Cerebellar nuclear complex (tissue), 1 donor: ENCODE measurements at places on chromosomes 11 and 22.

GRCh38 chr11:63490551-63491239 is at the start of gene PLAAT5:
Gene PLAAT5, minus strand, starts transcription at chr11:63491167. Its CDS starts 133 bp downstream, at chr11:63491034.
- DNase-seq, result no peak

- no peak for DNase-seq
These were observed 90.3 kb downstream of the ZBTB16 start for GRCh38 chr11:114149689-114150407.

DNA sequence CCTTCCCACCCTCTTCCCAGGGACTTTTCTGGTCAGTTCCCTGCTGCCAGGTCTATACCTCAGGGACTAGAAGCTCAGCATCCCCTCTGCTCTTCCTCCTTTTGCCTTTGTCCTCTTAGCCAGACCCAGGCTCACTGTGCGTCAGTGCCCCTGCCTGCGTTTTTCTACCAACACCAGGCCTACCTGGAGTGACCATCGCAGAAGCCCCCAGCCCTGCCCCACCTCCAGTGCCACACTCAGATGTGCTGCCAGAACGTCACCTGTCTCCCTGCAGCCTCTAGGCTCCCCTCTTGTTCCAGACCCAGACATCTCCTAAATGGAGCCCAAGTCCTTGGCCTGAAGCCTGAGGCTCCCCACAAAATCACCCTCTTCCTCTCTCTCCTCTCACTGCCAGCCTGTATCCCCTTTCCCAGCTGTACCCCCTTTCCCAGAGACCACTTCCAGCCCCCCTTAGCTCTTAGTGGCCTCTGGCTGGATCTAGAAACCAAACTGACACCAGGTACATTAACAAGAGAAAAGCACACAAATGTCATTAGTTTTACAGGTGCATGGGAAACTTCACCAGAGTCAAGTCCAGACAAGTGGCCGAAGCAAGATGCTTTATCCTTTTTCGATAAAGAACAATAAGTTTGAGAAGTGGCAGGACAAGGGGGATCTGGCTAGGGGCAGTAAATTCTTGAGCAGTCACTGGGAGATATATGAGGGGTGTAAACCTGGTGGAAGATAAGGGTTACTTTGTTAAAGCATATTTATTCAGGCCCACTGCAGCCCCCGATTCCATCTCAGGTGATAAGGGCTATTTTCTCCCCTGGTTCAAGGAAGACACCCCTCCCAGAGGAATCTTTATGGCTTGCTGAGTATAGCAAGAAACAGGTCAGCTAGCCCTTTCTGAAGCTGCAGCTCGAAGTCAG is 61.5 kb downstream of the BCR start:
- no peak for DNase-seq

- no peak for DNase-seq
These were observed 10.3 kb downstream of the PARVG start for GRCh38 chr22:44191036-44191454.

- DNase-seq, result no peak
These were observed 24.4 kb upstream of the MGAT3 start for GRCh38 chr22:39432361-39432811.

- no peak for DNase-seq
These were observed 19.1 kb upstream of the XBP1 start for GRCh38 chr22:28819253-28820096.

DNA sequence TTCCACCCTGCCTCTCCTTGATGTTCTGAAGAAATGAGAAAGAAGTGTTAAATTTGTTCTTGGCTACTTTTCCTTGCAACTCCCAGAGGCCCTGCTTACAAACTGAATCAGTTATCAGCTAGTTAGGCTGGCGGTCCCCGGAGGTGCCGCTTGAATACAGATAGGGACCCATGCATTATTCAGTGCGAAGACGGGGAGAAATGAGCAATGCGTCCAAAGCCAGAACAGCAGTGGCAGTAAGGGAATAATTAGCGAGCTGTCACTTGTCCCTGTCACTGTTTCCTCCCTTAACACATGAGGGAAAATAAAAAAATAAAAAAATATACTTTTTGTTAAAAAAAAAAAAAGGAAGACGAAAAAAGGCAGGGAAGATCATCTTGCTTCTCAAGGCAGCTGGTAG is 528.1 kb downstream of the MN1 start:
- no peak for DNase-seq

DNA sequence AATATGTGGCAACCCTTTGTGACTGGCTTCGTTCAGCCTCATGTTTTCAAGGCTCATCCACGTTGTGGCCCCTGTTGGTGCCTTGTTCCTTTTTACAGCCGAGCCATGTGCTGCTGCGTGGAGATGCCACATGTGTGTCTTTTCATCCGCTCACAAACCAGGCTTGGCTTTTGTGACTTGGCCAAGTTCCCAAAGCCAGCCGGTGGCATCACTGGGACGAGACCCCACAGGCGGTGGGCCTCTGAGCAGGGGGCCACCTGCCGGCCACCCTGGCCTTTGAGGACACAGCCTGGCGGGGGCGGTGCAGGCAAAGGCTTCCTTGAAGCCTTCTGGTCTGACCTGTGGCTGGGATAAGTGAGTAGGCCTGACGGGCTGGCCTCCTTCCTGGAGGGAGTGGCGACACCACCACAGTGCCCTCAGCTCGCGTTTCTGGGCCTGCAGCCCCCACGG is 10.5 kb downstream of the GRK2 start:
- DNase-seq, result no peak

DNA sequence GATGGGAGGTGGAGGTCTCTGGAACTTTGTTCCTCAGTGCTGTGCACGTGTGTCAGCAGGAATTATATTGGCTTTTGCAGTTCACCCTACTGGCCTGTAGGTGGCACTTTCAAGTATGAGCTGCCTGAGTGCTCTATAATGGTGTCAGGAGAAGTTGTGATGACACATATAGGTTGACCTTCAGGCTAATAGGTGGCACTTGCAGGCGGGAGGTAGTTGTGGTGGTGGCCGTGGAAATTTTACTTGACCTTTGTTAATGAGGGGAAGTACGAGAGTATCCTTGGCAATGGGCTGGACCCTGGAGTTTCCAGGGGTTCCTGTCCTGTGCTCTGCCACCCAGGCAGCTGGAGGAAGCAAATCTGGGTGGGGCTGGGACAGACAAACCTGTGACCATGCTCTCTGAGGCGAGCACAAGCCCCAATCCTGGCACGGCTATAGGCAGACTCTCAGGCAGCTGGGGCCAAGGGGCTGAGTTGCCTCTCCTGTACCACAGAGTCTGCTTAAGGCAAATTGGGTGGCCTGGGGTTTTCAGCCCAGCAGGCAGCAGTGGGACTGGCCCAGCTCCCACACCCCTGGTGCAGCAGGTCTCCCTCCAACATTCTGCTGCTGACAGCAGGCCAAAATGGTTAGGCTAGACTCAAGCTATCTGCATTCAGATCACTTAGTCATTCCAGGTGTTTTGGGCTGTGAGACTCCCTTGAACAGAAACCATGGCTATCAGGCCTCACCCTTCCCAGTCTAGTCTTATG is 147.5 kb upstream of the CTSC start:
- DNase-seq, result no peak

DNA sequence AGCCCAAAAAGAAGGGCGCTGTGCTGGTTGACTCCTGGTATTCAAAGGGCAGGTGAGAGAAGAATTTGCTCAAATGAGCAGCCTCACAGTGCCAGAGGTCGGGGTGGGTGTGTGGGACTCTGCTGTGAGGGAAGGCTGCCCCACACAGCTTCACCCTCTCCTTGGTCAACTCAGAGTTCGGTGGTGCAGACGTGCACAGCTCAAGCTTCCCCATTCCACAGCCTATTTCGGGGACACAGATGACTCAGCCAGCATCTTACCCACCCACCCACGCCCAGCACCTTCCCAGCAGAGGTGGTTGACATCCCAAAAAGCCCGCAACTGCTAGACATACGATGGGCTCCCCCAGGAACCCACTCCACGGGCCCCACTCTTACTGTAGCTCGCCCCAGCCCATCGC is 46.5 kb upstream of the CCND1 start:
- no peak for DNase-seq

GRCh38 chr11:64803158-64803845 is at the start of gene MAP4K2:
Gene MAP4K2, minus strand, starts transcription at chr11:64803214. Its CDS starts 65 bp downstream, at chr11:64803149.
- no peak for DNase-seq

DNA sequence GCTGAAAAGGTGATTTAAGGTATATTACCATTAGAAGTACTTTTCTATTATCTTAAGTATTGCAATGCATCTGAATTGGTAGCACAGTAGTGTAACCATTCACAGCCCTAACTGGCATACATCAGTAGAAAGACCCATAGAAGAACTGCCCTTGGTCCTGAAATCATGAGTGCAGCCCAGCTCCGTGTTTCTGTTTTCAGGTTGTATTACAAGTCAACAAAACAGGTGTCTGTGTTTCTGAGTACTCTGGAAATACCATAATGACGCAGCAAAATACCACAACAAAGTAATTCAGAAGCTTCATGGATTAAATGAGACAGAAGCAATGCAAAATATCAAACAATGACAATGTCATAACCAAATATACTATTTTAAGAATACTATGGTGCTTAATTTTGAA is 226.3 kb downstream of the OPCML start:
- DNase-seq, result no peak

- no peak for DNase-seq
These were observed 1115.6 kb upstream of the CNTN5 start for GRCh38 chr11:97905101-97905500.

DNA sequence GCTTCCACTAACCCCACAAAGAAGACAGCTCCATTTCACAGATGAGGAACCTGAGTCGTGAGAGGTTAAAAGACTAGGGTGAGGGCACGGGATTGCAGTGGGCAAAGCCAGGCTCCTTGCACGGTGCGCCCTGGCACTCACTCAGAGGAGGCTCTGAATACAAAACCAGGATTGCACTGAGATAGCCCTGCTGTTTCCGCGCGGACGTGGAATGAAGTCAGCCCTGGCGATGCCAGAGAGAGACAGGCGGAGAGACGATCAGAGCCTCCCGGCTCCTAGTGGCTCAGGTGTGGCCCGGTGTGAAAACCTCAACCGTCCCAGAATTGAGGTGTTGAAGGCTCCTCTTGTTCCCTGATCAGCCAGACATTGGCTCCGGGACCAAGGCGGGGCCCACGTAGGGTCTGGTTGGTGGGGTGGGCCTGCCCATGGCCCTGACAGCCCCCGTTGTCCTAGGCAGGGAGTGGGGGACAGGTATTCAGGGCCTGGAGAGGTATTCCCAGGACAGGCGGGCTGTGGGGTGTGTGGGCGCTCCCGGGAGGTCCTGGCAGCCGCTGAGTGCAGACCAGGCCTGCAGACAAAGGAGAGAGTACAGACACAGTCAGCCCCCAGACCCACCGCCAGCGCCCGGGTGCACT is 43.1 kb upstream of the LINC01488 start:
- DNase-seq, result no peak

GRCh38 chr11:84390441-84391078 is 1104.4 kb upstream of the CCDC90B start:
- DNase-seq, result no peak

DNA sequence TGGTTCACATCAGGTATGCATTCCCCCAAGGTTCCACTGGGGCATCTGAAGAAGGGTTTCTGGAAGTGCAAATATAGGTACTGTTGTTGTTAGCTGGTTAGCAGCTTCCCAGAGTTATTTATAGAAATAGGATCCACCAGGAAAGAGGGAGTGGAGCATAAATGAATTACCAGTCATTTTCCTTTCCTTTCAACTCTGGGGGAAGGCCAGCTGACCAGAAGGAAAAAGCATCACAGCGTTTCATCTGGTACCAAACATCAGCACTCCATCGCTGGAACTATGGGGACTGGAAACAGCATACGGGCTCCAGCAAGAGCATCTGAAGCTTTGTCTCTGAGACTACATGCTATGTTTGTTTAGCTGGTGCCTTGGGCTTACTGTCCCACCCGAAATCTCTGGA is 378.2 kb upstream of the NARS2 start:
- no peak for DNase-seq

DNA sequence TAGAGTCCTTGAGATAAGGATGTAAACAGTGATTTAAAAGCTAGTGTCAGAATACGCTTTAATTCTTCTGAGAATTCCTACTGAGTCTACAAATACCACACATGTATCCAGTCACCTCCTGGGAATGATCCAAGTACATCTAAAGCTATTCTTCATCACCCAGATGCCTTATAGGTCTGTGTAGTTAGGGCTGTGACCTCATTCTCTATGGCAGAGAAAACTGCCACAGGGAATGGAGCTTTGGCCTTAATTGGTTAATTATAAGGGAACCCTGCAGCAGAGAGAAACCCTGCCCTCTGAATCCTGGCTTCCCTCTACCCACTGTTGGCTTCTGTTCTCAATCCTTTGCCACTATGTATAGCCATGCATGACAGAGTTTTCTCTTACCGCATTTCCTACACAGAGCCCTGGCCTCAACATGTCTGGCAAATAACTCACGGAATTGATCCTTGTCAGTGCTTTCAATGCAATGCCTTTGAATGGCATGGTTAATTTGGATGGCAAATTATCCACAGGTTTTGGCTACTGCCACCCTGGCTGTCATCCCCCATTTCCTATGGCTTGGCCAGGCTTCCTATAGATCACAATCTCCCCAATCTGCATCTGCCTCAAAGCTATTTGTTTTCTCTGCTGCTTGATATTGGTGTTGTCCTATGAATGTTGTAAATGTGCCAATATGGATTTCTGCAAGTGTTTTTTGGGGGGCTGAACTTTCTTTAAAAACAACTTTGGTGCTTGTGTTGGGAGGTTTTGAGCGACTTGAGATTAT is 2.9 kb downstream of the DIXDC1 start:
- DNase-seq, result no peak

- no peak for DNase-seq
These were observed 7.6 kb upstream of the KCTD17 start for GRCh38 chr22:37043828-37044538.

DNA sequence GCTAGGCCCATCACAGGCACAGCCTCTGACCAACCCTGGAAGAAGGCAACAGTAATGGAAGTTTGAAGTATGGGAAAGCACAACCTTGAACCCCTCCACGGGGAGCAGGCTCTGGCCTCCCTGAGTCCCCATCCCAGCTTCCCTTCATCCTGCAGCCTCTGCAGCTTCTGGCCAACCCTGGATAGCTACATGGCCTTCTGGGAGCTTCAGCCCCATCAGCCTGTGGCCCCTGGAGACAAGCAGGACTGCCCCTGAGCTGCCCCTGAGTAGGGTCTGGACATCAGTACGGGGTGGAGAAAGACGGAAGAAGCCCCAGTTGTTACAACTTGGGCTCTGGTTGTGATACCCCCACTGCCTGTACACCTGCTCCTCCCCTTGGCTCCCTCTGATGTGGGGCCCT is 113.8 kb upstream of the CD82 start:
- no peak for DNase-seq

- DNase-seq, result no peak
These were observed 50.9 kb downstream of the IGF2 start for GRCh38 chr11:2088284-2088683.

DNA sequence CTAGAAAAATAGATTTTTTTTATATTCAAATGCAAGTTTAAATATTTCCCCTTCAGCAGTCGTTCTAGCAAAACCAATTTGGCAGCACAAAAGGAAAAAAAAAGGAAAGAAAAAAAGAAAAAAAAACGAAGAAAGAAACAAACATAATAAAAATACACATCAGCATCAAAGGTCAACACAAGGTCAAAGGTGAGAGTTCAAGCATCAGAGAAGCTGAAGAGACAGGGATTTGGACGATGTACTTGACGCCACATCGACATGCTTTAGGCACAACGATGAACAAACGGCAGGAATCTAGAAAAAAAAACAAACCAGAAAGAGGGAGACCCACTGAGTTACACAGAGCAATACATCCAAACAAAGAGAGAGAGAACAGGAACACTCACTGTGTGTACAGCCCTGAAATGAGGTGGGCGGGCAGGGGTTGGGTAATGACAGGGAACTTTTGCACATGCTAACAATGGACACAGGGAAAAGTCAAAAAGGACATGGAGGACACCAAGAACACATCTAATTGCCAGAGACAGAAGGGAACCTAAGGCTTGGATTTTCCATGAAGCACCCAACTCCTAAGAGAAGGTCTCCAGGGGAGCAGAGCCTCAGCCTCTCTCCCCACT is 19.8 kb upstream of the RAPSN start:
- no peak for DNase-seq
